AG09309 (cell line): ENCODE measurements at places on chromosomes 16 and 17.

- DNase-seq = no peak
These were observed 56.1 kb upstream of the ACSF3 start for GRCh38 chr16:89037261-89038152.

GRCh38 chr17:27207073-27207513 lies 86.8 kb upstream of the WSB1 start:
- peak; percentile 25 for DNase-seq

- no peak for DNase-seq
These were observed 19.1 kb upstream of the TEX2 start for GRCh38 chr17:64281962-64282752.

- no peak for DNase-seq
These were observed 39.2 kb downstream of the CYLD start for GRCh38 chr16:50781043-50781442.

- DNase-seq = peak; percentile 38
These were observed 3.2 kb upstream of the DBNDD1 start for GRCh38 chr16:90022209-90023077.

GRCh38 chr17:18102640-18103039 lies 5.9 kb upstream of the MYO15A start:
- DNase-seq = no peak

DNA sequence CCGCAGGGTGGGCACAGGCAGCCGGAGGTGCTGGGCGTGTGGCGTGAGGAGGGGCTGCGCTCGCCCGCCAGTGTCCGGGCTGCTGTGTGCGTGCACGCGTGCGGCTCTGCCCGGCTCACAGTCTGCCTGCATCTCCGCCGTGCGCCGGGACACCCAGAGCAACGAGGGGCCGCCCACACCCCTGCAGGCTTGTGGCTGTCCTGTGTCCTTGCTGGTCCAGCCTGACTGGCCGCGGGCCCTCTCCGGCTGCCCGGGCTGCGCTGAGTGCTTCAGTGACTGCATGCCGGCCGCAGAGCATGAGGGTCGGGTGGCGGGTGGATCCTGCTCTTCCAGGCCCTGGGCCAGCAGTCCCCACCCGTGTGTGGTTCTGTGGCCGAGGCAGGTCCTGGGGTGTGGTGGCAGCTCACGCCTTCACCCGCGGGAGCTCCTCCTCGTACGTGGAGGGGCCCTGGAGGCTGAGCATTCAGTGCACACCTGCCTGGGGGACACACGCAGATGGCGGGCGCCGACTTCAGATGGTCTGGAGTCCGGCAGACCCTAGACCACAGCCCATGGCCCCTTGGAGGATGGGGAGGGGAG lies 12.4 kb downstream of the TPSG1 start:
- DNase-seq = no peak

DNA sequence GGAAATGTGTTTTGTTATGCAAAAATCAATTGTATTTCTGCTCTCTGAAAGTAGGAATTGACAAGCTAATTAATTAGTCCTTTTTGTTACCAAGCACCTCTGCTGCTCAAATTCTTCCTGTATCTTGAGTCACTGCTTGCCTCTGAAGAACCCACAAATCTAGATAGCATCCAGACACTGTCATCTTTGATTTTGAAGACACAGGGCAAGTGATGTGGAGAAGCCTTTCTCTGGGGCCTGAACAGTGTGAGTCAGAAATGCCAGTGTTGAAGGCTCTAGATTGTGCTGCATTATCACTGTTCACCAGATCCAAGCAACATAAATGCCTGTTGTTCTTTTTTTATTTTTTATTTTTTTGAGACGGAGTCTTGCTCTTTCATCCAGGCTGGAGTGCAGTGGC lies 10.9 kb upstream of the ST6GALNAC1 start:
- DNase-seq = no peak

DNA sequence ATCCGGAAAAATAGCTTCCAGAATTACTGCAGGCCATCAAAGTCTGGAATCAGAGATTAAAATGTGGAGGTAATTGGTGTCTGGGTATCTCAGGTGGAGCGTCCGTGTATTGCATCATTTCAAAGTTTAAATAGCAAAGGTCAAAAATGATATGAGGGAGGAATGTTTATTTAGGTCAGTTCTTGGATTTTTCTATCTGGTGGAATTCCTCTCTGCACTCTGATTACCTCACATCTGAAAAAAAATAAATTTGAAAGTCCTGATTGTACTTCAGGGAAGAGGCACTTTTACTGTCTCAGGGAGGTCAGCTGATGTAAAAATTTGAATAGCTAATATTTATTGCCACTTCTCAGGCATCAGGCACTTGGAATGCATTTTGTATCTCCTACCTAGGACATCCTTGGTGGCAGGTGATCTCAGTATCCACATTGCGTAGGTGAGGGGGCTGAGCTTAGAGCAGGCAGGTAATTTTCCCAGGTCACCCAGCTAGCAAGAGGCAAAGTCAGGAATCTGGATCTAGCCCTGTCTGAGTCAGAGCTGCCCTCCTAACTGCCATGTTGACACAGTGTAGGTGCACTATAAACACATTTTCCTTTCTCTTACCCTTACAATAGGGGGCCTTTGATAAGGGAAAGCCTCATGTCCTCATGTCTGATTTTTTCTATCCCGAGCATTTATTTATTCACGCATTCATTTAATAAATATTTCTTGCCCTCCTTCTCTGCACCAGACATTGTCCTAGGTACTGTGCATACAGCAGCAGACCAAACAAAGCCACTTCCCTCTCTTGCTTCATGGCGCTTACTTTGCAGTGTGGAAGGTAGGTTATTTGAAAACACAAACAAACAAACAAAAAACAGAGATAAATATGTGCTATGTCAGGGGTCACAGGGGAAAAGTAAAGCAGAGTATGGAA lies 454.3 kb downstream of the HAPSTR1 start:
- no peak for DNase-seq

DNA sequence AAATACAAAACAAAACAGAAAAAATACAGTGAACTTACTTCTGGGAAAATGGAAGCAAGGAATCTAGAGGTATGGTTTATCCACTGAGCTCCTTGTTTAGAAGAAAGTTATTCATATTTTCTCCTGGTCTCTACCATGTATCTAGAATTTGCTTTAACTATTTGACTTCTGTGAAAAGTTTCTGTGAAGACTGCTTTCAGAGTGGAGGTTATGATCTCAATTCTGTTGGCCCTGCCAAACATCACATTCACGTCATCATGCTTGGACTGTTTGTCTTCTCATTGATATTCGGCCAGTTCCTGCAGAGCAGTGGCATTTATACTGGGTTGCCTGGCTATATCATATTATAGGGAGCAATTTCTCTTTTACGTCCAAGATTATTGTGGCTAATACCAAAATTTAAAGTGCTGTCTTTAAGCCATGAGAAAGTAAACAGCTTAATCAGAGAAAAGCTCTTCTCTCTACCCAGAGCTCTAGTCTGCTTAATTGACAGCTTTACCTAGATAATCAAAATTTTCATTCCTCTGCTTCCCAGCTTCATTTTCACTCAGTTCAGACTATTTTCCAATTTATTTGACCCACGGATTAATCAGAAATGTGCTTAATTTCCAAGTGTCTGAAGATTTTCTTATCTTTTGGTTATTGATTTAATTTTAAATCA lies at the start of gene ABCA8:
Gene ABCA8, minus strand, starts transcription at position 212 of the 661 bp plus-strand sequence. CDS start 13,358 bp downstream, outside the sequence.
- DNase-seq = no peak

- no peak for DNase-seq
These were observed 104.4 kb downstream of the IRX5 start for GRCh38 chr16:55035029-55035428.

GRCh38 chr16:87922250-87922871 lies 14.0 kb downstream of the CA5A start:
- no peak for DNase-seq

DNA sequence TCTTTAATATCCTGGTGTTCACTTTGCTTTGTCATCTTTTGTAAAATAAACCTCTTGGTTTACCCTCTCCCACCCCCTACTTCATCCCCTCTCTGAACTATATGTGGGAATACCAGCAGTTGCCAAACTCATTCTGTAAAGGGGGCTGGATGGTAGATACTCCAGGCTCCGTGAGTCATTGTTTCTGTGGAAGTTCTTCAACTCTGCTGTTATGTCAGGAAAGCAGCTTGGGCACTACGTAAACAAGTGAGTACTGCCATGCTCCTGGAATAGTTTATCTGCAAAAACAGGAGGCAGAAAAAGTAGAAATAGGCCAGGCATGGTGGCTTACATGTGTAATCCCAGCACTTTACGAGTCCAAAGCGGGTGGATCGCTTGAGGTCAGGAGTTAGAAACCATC lies 17.6 kb downstream of the MVP start:
- no peak for DNase-seq
